ENCODE measurements at places on chromosomes 3 and 15.

- DNase-seq: no peak
These were observed 83.6 kb downstream of the ARPP21 start for GRCh38 chr3:35722902-35723301.

DNA sequence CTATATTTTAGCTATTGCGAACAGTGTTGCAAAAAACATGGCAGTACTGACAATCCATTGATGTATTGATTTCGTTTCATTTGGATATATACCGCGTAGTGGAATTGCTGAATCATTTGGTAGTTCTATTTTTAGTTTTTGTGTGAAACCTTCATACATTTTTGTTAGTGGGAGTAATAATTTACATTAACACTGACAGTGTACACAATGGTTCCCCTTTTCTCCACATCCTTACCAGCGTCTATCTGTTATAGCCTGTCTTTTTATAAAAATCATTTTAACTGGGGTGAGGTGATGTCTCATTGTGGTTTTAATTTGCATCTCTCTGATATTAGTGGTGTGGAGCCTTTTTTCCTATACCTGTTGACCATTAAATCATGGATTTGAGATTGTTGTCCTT, 392.4 kb upstream of the ALCAM start:
- no peak for DNase-seq

GRCh38 chr3:129015388-129016105, 14.4 kb downstream of the EFCC1 start:
- no peak for DNase-seq

DNA sequence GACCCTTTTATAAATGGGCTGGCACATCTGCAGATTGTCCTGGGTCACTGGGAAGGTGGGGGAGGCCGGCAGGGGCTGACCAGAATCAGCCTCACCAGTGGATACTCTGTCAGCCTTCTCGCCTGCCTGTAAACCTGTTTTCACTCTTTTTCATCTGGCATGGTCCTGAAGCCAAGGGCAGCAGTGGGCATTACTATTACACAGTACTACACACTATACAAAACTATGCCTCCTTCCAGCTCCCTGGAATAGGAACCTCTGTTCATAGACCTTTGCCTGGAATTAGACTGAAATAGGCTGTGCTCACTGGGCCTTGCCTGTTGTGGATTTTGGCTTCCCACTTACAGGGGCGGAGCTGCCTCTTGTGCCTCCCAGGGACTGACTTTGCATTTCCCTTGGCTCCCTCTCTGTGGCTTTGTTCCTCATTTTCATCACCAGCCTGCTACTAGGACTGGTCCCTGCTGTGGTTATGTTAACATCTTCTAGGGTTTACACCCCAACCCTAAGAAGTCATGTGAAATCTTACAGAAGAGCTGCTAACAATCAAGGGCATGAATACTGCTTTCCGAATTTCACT, 120.7 kb downstream of the FNDC3B start:
- no peak for DNase-seq

DNA sequence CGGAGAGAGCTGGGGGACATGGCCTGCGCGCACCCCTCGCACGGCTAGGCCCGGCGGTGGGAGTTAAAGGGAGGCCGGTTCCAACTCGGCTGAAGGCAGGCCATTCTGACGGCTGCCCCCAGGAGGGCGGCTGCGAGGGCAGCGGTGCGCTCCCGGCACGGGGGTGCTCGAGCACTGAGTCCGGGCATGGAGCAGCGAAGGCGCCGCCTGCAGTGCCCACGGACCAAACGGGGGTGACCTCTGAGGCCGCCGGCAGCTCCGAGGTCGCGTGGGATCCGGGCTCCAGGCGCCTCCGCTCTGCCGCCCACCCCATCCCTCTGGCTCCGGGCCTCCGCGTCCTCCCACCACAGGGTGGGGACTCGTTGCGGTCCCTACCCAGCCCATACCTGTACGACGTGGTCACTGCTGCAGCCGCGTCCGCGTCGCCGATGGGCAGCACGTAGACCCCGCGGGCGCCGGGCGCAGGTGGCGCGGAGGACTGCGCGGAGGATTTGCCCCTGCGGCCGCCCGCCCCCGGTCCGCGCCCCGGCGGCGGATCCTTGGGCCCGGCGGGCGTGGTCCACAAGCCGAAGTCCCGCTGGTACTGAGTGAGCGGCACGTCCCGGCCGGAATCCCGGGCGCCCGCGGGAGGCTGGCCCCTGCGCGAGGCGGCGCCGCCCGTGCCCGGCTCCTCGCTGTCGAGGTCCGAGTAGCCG, 469 bp downstream of the MAP6D1 start:
- DNase-seq: no peak

DNA sequence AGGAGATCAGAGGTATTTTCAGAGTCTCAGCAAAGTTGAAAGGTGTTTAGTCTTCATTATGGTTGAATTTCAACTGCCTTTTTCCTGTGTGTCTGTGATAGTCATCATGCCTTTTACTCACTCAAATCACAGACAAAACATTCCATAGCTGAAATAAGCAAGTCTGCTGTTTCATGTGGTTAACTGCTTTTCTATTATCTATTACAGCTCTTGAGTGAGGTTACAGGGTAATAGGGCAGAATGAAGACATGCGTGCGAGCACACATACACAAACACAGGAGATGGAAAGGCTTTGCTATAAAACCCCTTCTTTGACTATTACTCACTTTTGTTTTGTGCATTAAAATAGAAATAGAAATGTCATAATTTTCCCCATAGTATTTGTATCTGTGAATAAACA, 192.6 kb upstream of the RARB start:
- DNase-seq: no peak

DNA sequence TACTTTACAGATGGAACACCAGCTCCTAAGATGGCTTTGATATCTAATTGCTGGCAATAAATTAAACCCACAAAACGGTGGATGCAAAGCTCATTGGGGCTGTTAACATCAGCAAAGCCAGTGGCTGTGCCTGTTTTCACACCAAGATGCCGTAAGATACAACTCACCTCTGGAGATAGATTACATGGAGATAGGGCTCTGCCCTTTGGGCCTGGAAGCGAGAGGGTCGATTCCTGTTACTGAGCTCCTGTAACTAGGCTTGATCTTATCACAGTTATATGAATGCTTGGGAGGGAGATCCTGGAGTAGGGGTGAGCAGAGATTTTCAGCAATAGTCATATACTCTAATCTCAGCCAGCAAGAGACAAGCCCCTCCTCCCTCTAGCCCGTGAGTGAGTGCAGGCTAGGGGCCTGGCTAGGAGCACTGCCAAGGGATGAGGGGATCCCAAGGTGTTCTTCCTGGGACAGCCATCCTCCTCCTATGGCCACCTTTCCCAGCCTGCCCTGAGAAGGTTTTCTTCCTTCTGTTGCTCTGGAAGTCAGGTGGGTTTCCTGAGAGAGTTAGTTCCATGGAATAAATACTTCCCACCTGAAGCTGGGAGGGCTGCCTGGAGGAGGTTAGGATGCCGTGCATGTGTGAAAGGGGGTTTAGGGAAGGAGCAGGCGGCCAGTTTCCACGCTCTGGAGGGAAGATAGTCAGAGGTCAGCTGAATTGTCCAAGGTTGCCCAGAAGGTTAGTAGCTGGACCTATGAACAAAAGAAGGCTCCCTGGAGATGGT, 18.1 kb upstream of the DOCK3 start:
- no peak for DNase-seq

- DNase-seq: no peak
These were observed 47.7 kb downstream of the CMTM6 start for GRCh38 chr3:32454731-32455608.

GRCh38 chr3:169759256-169759655, 5.6 kb downstream of the TERC start:
- no peak for DNase-seq

DNA sequence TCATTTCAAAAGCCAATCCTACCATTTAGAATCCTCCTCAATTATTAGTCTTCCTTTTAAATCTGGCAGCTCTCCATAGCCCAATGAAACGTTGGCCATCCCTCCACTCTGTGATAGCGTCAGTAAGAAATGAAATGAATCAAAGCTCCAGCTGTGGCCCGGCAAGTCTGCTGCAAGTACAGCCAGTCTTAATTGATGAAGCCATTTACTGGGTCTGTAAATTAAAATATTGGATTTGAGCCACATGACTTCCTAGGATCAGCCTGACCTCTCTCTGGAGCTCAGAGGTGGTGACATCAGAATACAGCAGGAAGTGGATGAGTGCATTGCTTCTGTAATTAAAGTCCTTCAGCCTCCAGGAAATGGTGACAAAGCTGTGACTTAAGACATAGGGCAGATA, 347.0 kb upstream of the LMCD1 start:
- no peak for DNase-seq

DNA sequence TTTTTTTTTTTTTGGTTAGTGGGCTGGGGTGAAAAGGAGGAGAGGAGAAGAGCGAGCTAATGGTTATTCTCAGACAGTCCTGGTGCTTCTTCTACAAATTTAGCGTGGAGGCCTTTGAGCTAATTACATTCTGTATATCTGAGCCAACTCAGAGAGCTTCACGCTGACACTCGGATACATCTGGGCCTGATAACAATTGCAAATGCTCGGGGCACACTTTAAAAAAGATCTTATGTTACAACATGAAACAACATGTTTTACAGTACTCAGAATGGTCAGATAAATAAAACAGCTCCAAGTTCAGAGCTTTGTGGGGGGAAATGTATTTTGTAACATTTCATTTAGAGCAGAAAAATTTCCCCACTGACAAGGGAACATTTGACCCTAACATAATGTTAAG, 966.9 kb upstream of the NR2F2 start:
- no peak for DNase-seq

DNA sequence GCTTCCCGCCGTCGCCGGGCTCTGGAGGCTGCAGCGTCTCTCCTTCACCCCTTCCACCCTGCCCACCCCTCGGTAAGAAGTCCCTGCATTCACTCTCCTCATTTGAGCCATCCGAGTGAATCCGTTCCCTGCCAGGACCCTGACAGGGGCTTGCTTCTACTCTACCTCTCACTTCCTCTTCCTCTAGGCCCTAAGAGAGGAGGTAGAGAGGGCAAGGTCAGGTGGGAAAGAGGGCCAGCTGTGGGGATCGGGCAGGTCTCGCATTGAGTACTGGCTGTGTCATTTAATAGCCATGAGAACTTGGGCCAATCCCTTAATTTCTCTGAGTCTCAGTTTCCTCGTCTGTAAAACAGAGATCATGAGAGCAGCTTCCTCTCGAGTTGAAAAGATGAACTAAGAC, 283.6 kb downstream of the UACA start:
- DNase-seq: no peak

DNA sequence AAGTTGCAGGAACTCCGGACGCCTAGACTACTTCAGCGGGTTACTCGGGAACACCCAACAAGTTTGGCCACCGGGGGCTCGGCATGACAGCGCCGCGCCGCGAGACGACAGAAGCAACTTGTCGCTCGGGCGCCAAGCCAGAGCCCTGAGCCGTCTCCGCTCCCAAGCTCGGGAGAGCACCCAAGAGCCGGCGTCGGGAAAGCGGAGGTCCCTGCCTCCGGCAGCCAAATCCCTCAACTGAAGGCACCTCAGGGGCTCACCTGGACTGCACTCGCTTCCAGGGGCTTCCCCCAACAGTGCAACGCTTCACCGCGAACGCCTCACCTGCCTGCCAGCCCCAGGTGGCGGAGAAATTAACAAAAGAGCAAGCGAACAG, 640 bp downstream of the MB21D2 start:
- no peak for DNase-seq

- DNase-seq: no peak
These were observed 21.0 kb upstream of the CA12 start for GRCh38 chr15:63402498-63403253.

GRCh38 chr3:53180305-53181023, 19.5 kb downstream of the PRKCD start:
- no peak for DNase-seq

DNA sequence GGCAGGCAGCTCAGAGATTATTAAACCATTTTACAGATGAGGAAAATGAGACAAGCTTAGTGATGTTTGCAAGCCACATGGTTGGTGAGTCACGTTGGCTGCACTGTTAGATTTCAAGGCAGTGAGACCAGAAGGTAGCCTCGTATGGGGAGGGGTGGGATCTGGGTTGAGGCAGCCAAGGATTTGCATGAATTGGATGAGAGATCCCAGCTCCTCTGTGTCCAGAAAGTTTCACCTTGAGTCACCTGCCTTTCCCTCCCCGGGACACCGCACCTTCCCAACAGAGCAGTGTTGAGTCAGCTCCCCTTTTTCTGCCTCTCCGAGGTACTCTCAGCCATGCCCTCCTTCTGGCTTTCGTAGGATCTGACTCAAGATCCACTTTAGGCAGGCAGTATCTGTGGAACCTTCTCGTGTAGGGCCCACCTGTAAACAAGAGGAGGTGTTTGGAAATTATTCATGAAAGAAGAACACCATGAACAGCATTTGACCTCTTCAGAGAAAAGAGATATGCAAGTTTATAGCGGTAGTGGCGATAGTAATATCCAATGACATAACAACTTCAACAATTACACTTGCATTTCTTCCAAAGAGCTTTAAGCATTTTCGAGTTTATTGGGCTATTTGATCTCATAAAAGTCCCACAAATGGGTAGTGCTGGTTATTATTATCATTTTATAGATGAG, 46.8 kb upstream of the VPS8 start:
- DNase-seq: no peak

GRCh38 chr15:48318131-48318530, 13.1 kb upstream of the DUT start:
- DNase-seq: no peak

GRCh38 chr3:150035910-150036612, 65.4 kb upstream of the PFN2 start:
- DNase-seq: no peak

GRCh38 chr3:53493595-53493962, 832 bp upstream of the CACNA1D start:
- no peak for DNase-seq

- DNase-seq: no peak
These were observed 264.9 kb downstream of the MEX3B start for GRCh38 chr15:81780966-81781365.

- DNase-seq: no peak
These were observed 1.2 kb downstream of the LHFPL4 start for GRCh38 chr3:9552252-9552999.

DNA sequence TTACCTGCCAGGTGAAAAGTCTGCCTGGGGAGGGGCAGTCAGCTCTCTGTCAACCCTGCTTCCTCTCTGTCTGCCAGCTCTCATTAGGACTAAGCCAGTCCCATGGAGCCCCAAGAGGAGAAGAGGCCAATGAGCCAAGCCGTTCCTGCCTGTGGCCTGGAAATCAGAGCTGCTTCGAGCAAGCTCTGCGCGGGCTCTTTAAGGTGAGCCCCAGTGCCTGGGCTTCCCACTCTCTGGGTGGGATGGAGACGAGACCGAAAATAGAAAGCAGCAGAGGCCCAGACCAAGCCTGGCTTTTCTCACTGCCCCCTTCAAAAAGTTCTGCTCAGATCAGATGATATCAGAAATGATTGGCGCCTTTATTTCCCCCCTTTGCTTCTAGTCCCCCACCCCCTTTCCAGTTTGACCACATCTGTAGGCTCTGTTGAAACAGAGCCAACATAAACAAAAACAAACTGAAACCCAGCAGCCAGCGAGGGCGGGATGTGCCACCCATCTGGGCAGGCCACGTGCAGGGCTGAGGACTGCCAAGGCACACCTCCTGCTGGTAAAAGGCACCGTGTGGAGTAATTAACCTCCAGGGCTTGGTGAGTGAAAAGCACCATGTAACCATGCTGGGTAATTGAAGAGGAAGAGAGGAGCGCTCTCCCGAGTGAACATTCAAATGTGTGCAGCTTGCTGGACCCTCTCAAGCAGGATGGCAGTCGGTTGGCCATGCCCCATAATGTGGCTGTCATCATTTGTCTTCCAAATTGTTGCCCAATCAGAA, 471.0 kb upstream of the PROK2 start:
- DNase-seq: no peak

- no peak for DNase-seq
These were observed 16.1 kb downstream of the HSPBAP1 start for GRCh38 chr3:122777563-122777962.
